ENCODE measurements at places on chromosomes 6 and 20. TPM values are rescaled to one million over a fixed set of nuclear protein-coding genes. Genes with fewer than 3 reads are reported as not detected.

DNA sequence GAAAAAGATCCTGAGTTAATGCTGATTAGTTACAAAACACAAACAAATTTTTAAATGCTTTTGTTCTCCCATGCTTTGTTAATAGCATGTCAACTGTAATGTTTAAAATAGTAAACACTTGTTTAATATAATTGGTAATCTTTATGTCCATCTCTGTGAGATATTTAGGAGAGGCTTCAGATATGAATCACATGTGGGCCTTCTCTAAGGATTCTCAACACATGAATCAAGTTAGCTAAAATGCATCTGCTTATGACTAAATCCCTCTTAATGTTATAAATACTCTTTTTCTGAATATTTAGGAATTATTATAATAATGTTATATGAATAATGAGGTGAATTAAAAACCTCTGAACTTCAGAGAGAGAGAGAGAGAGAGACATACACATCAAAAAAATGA, 345.9 kb upstream of the MANEA start:
- DNase-seq: no peak

Gene ARMC12
- total RNA-seq: 0.43 TPM

- no peak for DNase-seq
These were observed 147.8 kb downstream of the CD83 start for GRCh38 chr6:14265049-14266021.

Gene ZBTB24
- total RNA-seq: 2.7 TPM

DNA sequence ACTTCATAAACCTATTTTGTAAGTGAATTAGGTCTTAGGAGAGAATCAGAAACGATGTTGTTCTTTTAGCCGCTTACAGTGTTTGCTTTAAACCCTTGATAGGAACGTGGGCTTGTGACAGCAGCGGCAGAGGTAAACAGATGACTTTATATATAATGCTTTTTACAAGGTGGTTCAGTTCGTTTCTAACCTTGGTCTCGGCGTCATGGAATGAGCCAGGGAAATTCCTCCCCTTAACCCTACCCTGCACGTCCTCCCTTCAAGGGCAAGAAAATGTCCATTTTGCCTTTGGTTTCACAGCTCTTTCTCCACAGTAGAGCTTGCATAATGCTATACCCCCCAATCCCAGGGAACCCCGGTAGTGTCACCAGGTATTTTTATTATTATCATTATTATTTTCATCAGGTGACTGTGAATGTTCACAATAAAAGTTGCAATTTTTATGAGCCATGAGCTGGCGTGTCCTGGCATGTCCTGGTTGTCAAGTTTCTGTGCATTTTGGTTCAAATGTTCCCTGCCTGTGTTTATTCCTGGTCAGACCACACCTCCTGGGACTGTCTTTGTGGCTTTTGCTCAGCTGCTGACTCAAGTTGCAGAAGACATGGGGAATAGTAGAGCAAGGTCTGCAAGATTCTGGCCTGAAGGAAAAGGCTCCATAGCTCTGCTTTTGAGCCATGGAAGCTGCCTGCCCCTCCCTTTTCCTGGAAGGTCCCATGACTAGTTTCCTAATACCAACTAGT, 112.8 kb upstream of the BMP2 start:
- DNase-seq: no peak

GRCh38 chr6:145349950-145350510, 385.3 kb downstream of the EPM2A start:
- DNase-seq: no peak

GRCh38 chr20:39136798-39137197, 174.7 kb downstream of the DHX35 start:
- DNase-seq: no peak

DNA sequence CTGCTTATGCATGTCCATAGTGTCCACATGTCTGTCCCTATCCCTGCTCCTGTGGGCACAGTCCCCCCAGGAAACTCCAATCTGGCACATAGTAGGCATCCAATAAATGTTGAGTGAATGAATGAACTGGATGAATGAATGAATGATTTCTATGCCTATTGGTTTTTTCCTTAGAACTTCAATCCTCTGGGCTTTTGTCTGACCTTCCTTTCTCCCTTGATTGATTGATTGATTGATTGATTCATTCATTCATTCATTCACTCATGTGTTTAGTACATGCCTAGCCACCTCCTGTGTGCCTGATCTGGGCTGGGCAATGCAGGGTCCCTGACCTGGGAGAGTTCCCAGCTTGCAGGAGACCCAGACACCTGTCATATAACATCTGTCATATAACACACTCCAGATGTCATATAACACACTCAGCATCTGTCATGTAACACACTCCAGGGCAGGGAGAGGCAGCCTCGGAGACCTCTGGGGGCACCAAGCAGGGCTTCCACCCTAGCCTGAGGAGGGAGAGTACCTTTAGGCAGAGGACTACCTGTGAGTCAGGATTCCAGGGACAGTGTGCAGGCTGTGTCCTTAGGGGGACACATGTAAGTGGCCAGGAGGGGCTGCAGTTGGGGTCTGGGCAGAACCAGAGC, 17.9 kb downstream of the VSTM2L start:
- no peak for DNase-seq

Gene DTNBP1
- total RNA-seq: 3.4 TPM

DNA sequence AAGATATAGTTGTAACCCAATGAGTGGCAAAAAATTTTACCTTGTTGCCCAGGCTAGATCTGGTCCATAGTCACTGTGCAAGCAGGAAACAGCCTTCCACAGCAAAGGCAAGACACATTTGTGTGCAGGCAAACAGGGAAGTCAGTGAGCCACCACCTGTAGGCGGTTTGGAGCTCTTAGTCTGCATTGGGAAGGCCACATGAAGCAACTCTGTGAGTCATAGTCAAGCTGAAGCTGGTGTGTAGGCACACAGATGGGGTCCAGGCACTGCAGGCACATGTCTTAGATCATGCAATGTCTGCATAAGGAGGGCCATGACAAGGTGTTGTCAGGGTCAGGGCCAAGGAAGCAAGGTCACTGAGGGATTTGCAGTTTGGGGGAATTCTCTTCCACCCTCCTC, 543.2 kb upstream of the EPHA7 start:
- DNase-seq: no peak

- no peak for DNase-seq
These were observed 30.3 kb downstream of the AK9 start for GRCh38 chr6:109660526-109661320.

Gene SLC35D3
- total RNA-seq: not detected

Gene PRDM13
- not detected for total RNA-seq

- no peak for DNase-seq
These were observed 575.2 kb upstream of the JAG1 start for GRCh38 chr20:11248687-11249638.

- DNase-seq: no peak
These were observed 181.1 kb downstream of the RPS12 start for GRCh38 chr6:132995432-132995831.

DNA sequence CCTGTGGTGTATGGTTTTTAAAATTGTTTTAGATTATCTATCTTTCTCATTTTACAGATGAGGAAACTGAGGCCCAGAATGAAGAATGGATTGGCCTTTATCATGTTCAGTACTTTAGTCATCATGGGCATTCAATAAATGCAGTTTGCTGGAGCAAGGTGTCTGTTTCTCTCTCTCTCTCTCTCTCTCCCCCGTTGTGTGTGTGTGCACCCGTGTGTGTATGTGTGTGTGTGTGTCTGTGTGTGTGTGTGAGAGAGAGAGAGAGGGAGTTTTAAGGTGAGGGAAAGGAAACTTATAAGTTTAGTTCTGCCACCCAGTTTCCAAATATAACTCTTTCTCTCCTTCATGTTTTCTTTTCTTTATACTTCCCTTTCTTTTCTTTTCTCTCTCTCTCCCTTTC, 62.4 kb downstream of the CTNNBL1 start:
- no peak for DNase-seq

DNA sequence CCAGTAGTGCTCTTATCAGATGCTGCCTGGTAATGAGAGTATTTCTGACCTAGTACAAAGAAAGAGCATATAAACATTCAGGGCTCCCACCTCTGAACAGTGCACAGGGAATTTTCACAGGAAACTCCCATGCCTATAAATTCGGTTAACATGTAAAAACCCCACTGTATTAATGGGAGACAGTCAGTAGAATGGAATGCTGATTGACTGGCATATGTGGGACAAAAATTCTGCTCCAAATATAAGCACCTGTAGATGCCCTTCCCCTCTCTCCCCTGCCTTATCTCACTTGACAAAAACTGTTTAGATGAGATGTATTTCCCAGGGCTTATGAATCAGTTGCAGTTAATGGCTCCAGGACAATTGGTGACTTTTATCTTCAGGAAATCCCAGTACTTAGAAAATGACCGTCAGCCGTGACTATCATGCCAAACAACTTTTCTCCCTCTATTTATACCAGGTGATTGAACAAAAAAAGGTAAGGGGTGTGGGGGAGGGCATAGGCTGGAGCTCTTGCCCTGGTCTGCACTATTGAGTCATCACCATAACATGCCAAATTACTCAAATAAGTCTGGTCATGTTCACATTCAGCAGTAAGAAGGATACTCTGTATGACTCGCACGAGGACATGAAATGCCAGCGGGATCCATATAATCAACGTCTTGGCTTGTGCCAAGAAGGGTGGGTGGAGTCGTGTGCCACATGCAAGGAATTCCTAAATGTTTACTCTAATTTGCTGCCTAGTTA, 176.4 kb upstream of the BMP2 start:
- no peak for DNase-seq

Gene CTSZ
- 233 TPM for total RNA-seq

DNA sequence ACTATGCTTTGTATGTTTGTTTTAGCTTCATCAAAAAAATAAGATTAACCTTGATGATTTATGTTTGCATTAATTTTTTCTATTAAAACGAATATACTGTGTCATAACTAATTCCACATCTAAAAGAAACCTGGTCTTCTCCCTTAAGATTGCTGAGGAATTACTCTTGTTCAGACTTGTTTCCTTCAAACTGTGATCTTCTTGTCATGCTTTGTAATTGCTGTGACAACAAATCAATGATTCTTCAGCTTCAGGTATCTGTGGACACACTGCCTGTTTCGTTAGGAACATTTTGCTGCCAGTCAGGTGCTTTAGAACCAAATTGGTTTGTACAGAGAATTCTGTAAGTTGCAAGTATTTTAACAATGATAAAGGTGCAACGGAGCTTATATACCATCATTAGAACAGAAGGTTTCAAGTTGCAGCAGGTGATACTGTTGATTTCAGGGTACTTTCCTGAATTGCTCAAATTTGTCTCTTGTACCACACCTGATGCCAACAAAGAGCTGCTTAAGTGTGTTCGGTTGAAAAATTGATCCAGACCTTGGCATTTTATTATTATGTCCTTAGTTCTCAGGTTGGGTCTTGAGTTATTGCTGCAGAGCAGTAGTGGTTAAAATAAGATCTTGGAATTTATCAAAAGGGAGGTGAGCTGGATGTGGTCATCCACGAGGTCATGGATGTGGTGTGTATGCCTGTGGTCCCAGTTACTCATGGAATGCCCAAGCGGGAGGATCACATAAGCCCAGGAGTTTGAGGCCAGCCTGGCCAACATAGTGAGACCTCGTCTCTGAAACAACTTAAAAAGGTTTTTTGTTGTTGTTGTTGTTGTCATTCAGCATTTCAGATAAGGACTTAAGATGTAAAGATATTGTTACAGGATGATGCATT, 19.5 kb downstream of the SYTL3 start:
- peak; percentile 10 for DNase-seq

GRCh38 chr20:22762576-22763256, 178.3 kb upstream of the FOXA2 start:
- no peak for DNase-seq

All from right lobe of liver (tissue), 6 donors.